LNCaP clone FGC (cell line): ENCODE measurements at places on chromosomes 16 and 17.

- no peak for DNase-seq
Measured at GRCh38 chr16:17277981-17278381, 192.8 kb downstream of the XYLT1 start.

GRCh38 chr16:66044089-66044488 lies 322.4 kb upstream of the CDH5 start:
- DNase-seq = no peak

- no peak for DNase-seq
Measured at GRCh38 chr17:77126519-77126918, 14.2 kb upstream of the SEC14L1 start.

DNA sequence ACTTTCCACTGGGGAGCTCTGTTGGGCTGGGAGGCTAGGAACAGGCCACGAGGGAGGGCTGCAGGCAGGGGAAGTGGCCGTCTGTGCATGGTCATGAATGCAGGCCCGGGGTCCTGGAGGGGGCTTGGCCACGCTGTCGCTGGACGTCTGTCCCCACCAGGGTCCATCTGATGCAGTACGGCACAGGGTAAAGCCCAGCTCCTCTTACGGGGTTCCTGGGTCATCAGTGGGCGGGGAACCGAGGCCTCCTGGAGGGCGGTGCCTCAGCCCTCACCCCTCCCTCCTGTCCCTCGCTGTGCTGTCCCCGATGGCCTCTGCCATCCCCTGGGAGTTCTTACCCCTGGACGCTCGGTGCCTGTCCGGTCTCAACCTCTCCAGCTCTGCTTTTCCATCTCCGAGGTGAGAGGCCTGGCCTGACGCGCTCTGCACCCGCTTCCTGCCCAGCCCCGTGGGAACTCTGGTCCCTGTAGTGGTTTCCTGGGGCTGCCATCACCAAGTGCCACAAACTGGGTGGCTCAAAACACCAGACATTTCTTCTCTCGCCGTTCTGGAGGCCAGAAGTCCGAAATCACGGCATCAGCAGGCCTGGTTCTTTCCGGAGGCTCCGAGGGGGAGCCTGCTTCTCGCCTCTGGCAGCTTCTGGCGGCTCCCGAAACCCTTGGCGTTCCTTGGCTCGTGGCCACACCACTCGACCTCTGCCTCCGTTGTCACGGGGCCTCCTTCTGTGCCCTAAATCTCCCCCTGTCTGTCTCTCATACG lies 182.8 kb downstream of the SEC14L1 start:
- no peak for DNase-seq

- DNase-seq = no peak
Measured at GRCh38 chr17:44887971-44888954, 11.0 kb downstream of the EFTUD2 start.

GRCh38 chr16:4591706-4592470 lies 22.8 kb downstream of the UBALD1 start:
- no peak for DNase-seq

DNA sequence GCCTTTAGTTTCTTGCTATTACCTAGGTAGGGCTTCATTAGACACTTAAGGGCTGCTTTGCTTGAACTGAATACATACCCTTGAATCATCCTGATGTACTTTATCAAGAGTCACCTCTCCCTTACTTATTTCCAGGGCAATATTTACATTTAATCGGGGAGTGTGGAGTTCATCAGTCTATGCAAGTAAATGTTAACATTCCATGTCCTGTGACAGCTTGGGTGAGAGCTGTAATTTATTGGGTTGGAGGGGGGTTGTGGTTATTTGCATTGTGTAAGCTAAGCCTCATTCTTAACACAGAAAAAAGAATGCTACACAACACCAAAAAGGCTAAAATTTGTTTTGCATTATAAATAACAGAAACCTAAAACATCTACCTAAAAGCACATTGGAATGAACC lies 16.7 kb downstream of the KCNJ16 start:
- no peak for DNase-seq

DNA sequence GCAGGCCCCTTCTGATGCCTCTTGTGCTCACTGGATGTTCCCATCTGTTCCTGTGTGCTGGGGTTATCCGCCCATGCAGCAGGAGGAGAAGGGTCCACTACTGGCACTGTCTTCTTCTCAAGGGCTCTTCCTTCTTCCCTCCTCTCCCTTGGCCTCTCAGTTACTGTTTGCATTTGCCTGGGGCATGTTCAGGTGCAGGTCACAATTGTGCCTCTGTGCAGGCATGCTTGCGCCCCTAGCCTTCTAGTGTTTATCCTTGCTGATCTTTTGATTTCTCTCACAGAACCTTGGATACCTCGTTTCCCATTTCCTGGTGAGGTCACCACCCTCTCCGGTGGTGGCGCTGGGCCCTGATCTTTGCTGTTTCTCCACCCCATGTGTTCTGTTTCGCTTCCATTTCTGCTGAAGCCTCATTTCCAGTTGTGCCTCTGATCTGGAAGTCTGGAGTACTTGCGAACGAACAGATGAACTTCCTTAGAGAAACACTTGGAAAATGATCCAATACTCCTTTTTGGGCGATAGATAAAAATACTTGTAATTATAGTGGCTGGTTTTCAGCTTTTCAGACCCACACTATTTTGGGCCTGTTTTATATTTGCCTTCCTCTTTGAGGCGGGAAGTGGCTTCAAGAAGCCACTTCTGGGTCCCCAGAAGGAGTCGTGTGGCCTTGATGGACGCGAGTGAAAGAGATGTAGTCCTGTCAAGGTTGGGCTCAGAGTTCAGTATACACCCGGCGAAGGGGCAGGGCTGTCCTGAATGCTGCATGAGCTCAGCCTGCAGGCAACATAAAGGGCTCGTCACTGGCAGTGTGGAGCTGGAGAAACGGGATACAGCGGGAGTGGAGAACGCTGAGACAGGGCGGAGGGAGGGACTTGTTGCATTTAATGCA lies 312.9 kb downstream of the SNX29 start:
- DNase-seq = no peak

- no peak for DNase-seq
Measured at GRCh38 chr17:43591779-43592562, 45.8 kb upstream of the ETV4 start.
